ENCODE measurements at places on chromosomes 12 and 14.

DNA sequence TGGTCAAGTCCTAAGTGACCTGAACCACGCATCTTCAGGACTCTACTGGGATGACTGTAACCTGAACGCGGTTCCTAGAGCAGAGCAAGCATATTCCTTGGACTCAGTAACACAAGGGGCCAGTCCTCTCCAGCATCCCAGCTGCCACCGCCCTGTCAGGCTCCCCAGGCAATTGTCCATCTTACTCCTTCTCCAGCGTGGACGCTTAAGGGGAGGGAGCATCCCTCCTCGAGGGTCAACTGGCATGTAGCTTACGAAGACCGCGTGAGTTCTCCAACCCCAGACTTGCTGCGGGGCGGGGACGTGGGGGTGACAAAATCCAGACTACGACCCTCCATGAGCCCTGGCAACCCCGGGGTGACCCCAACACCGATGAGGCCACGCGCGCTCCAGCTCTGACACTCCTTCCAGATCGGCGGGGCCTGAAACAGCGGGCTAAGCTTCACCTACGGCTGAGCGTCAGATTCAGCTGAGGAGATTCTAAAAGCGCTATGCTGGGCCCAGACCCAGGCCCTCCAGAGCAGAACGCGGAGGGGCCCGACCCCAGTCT is 846 bp upstream of the MTHFD1 start:
- peak; percentile 38 for DNase-seq

GRCh38 chr12:88553941-88554658 is 26.2 kb downstream of the KITLG start:
- DNase-seq: no peak

DNA sequence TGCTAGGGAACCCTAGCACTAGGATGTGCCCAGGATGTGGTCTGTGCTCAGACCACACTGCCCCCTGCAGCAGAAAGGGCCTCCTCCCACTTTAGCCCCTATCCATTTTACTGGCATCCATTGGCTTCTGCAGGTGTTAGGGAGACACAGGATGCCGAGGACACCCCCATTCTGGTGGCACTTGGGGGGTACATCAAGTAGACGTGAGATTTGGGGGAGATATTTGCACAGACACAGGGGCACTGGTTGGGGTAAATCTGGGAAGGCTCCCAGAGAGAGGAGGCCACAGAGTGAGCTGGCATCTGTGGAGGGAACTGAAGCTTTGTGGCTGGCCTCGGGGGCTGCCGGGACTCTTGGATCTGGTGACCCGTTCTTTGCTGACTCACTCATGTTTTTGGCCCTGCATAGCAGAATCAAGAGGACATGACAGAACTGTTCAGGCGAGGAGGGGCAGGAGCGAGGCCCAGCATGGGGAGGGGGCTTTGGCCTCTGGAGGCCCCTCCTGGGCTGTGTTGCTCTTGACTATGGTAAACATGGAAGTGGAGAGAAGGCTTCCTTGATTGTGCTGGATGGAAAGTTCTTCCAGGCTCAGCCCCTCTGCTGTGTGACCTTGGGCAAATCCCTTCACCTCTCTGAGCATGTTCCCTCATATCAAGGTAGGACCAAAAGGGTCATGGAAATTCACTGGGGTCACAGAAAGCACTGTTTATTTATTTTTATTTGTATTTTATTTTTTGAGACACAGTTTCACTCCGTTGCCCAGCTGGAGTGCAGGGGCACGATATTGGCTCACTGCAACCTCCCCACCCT is 1.8 kb downstream of the PLBD2 start:
- no peak for DNase-seq

DNA sequence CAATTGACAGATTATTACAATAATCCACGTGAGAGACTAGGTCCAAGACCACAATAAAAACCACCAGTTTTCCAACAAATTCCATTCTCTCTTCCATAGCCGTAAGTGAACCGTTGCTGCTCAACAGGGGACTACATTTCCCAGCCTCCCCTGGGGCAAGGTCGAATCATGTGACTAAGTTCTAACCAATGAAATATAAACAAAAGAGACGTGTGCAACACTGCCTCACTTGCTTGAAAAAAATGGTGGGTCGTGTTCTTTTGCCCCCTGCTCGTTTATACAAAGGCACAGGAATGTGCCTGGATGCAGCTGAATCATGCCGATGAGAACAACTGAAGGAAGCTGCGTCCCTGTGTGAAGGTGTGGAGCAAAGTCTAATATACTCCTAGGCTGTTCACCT is 51.1 kb downstream of the HSPB8 start:
- DNase-seq: no peak

GRCh38 chr12:120010661-120011230 is 21.7 kb downstream of the BICDL1 start:
- no peak for DNase-seq

GRCh38 chr12:11075642-11076041 is 13.5 kb upstream of the TAS2R46 start:
- no peak for DNase-seq

- no peak for DNase-seq
Measured at GRCh38 chr12:19945559-19946435, 422.5 kb upstream of the PDE3A start.

DNA sequence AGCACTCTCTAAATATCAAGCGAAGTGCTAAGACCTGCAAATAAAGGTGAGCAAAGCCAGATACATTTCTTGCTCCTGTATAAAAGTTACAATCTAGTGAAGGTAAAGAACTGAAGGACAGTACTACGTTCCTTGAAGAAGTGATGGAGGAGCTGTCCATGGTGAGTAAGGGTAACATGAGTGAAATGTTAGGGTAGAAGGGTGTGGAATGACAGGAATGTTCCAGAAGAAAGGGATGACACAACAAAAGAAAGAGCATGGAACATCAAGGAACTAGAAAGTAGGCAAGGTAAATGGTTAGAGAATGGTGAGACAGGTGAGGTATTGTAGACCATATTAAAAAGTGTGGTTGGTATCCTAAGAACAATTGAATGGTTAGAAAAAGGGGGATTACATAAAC is 272.4 kb downstream of the ACSS3 start:
- DNase-seq: no peak

DNA sequence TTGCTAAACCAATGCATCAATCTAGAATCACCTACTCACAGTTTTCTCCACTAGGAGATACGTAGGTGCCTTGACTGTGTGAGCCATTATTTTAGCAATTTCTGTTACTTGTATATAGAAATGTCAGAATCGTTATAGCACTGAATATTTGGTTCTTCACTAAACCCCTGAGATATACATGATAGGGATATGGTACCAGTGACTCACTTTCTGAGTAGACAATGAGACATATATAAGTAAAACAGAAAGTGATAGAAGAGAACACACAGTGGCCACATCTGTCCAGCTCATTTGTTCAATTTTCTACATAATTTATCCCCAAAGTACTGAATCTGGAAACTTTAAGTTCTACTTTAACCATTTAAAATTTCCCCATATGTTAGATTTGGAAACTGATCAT is 1505.5 kb upstream of the TMEM132C start:
- DNase-seq: no peak

DNA sequence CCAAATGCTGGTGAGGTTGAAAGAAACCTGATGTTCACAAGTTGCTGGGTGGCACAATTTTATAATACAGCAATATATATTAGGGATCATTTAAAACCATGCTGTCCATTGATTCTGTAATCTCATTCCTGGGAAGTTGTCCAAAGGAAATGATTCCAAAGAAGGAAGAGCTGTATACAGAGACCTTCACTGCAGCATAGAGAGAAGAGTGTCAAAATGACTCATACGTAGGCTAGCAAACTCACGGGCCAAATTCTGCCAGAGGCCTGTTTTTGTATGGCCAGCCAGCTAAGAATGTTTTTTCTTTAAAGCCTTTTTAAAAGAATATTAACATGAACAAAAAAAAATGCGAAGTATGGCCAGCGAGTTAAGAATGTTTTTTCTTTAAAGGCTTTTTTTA is 69.2 kb upstream of the MED13L start:
- DNase-seq: peak; percentile 38

DNA sequence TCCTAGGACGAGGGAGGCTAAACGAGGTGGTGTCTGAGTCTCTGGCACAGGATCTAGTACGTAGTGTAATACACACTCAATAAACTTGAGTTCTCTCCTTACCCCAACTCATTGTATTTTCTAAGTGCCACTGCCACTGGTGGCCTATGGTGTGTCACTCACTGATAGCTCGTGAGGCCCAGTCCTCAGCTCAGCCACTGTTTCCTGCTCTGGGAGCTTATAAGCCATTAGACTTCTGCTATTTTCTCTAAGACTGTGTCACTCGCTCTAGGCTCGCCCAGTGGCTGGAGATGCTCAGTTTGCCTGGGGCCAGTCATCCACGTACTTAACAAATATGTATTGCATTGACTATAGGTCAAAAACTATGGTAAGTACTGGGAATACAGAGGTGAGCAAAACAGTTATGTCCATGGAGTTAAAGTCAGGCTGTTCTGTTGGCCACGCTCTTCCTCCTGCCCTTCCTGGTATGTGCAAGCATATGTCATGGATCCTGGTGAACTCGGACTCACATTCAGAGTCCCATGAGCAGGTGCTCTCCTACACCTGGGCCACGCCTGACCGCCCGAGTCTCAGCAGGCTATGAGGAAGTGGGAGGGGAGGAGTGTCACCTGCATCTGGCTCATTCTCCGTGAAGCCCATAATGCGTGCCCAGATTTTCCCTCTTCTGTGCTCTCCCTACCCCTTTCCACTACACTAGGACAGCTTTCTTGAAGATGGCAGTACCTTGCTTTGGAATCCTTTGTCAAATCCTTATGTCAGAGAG is 41.6 kb downstream of the DEGS2 start:
- no peak for DNase-seq

DNA sequence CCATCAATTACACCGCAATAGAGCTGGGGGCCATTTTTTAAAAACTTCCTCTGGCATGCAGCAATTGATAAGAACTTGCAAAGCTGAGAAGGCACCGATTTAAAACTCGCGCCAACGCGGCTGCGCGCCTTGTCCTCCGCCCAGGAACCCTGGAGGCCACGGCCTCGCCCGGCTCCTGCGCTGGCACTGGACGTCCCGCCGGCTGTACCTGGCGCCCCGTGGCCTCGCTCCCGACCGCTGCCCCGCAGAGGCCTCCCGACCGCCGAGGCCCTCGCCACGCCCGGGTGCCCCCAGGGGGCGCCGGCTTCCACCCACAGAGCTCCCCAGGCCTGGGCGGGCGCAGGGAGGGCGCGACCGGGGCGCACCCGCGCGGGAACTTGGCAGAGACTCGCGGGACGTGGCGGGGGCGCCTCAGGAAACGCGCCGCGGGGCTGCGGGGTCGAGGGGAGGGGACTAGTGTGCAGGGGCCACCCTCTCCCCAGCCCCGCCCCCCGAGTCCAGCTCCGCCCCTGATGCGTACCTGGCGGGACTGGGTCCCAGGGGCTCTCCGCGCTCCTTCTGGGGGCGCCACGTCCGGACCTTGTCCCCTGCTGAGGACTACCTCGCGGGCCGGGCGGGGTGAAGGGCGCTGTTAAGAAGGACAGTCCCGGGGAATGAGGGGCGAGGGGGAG is 65.7 kb downstream of the TNFAIP2 start:
- no peak for DNase-seq

DNA sequence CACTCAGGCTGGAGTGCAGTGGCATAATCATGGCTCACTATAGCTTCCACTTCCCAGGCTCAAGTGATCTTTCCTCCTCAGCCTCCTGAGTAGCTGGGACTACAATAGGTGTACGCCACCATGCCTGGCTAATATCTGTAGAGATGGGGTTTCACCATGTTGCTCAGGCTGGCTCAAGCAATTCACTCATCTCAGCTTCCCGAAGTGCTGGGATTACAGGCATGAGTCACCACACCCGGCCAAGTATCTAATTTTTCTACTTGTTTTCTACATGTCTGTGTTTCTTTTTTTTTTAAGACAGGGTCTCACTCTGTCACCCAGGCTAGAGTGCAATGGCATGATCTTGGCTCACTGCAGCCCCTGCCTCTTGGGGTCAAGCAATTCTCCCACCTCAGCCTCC is 119.7 kb upstream of the MED13L start:
- DNase-seq: no peak

- DNase-seq: no peak
Measured at GRCh38 chr12:6091786-6092566, 32.5 kb downstream of the VWF start.

Data from muscle of arm (tissue), 14 donors.